Hematopoietic multipotent progenitor cell treated with erythropoietin and hydrocortisone succinate and interleukin-3 and kit ligand, for 17 days (in vitro differentiated cells): ENCODE measurements at places on chromosomes 6 and 20.

GRCh38 chr6:34300332-34300751 is 51.5 kb upstream of the SMIM29 start:
- DNase-seq = no peak

GRCh38 chr20:54047720-54048119 is 22.7 kb downstream of the BCAS1 start:
- no peak for DNase-seq

- no peak for DNase-seq
Observed at GRCh38 chr6:72825315-72825911, 203.5 kb downstream of the KCNQ5 start.

- peak; percentile 45 for DNase-seq
Observed at GRCh38 chr20:6583134-6583738, 184.2 kb upstream of the BMP2 start.

DNA sequence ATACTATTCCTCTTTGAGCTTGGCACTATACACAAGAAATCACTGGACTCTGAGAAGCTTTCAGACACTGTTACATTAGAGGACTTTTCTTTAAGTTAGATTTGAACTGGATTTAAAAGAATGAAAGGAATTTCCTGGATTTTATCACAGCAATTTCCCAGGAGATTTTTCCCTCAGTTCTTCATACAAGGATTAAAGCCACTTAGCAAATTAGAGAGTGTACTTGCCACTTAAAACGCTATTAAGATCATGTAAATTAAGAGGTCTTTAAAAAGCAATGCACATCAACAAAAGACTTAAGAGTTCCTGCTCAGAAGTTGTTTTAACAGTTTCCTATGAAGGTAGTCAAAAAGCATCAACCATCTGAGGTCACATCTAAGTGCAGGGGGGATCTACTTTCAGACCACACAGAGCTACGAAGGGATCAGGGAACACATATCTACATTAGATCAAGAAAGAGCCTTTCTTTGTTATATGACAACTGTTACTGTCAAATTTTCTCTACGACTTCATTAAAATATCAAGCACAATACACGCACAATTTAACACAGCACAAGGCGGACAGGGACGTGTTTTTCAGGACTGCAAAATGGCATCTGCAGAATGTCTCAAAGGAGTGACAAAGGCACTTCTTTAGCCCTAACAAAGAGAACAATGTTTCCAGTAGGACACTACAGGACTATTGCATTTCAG is 65.8 kb downstream of the EPB41L2 start:
- DNase-seq = no peak

DNA sequence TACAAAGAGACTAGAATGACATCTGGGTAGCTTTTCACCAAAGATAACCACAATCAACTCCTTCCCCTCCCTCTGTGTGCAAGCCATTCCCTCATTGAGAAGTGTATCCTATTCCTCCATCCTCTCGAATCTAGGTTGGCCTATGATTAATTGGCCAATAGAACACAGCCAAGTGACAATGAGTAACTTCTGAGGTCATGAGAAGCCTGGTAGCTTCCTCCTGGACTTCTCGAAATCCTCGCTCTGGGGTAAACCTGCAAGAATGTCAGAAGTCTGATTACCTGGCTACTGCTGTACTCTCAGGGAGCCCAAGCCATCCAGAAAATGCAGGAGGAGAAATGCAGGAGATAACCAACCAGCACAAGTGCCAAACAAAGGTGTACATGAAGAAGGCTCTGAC is 13.1 kb downstream of the ARHGAP18 start:
- DNase-seq = no peak

DNA sequence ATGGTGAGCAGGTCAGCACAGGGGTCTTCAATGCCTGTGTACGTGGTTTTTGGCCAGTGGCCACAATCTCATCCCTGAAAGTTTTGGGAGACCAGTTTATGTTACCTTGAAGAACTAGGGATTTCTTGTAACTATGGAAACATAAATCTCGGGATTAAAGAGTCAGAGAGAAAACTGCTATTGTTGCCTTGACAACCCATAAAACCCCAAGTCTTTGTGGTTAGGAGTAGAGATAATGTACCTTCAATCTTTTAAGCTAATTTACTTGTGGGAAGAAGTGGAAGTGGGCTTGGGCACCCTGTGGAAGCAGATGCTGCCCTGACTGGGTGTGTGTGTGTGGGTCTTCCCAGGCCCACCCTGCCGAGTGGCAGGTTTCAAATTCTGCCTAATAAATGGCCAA is 46.1 kb upstream of the ZNF831 start:
- no peak for DNase-seq
